GM04504 (cell line): ENCODE measurements at places on chromosomes 3 and 15.

GRCh38 chr3:184440151-184440550, 60.3 kb downstream of the CHRD start:
- no peak for DNase-seq

DNA sequence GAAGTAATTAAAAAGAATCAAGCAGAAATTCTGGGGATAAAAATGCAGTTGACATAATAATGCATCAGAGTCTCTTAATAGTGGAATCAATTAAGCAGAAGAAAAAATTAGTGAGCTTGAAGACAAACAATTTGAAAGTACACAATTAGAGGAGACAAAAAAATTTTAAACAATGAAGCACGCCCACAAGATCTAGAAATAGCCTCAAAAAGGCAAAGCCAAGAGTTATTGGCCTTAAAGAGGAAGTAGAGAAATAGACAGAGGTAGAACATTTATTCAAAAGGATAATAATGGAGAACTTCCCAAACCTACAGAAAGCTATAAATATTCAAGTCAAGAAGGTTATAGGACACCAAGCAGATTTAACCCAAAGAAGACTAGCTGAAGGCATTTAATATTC, 113.3 kb downstream of the TBC1D2B start:
- no peak for DNase-seq

DNA sequence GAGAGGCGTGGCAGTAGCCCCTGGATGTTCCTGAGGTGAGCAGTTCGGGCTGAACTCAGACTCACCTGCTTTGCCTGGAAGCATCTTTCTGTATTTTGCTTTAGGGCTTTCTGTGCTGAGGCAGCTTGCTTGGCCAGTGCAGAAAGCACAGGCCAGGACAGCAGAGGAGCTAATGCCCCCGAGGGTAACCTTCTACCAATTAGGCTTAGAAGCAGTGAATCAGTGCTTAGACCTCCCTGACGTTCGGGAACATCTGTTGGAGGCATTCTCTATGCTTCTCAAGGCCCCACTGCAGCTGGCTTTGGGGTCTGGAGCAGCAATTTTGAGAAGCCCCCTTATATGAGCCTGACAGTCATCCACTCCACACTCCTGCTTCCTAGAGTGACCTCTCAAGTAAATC, 350.7 kb upstream of the PROK2 start:
- DNase-seq, result no peak

DNA sequence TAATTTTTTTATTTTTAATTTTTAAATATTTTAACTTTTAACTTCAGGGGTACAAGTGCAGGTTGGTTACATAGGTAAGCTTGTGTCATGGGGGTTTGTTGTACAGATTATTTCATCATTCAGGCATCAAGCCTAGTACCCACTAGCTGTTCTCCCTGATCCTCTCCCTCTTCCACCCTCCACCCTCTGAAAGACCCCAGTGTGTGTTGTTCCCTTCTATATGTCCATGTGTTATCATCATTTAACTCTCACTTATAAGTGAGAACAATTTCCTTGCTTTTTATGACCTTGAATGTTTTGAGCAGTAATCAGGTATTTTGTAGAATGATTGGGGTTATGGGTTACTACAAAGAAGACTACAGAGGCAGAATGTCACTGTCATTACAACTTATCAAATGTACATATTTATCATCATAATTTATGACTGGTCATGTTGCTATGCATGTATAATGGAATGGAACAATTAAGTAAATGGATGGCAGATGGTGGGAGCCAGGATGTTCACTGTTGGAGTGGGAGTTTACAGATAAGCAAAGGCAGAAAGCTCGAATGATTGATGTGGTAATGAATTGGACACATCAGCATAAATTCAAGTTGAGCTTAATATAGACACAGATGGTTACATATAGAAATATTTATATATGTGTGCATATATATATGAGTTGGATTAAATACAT, 563.8 kb upstream of the ROBO1 start:
- DNase-seq, result no peak

- no peak for DNase-seq
These were observed 77.0 kb downstream of the KLF13 start for GRCh38 chr15:31403606-31404005.

- no peak for DNase-seq
These were observed 143.0 kb upstream of the CTDSPL start for GRCh38 chr3:37718632-37719031.

- DNase-seq, result no peak
These were observed 26.2 kb upstream of the ZNF770 start for GRCh38 chr15:35014241-35014640.

DNA sequence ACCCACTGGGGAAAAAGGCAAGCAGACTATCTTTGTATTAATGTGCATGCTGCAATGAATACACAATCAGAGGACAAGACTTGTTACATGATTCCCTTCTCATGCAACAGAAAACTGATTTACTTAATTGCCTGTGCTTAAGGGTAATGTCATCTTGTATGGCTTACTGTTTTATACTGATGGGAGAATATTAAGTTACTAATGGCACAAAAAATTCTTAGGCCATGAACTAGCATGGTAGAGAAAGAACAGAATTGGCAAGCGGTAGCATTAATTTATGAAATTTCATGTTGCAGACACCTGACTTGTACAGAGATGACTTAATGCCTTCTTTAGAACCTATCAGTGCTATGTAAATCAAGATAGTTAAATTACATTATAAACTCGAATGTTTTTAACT, 282.3 kb downstream of the CNTN3 start:
- DNase-seq, result no peak

DNA sequence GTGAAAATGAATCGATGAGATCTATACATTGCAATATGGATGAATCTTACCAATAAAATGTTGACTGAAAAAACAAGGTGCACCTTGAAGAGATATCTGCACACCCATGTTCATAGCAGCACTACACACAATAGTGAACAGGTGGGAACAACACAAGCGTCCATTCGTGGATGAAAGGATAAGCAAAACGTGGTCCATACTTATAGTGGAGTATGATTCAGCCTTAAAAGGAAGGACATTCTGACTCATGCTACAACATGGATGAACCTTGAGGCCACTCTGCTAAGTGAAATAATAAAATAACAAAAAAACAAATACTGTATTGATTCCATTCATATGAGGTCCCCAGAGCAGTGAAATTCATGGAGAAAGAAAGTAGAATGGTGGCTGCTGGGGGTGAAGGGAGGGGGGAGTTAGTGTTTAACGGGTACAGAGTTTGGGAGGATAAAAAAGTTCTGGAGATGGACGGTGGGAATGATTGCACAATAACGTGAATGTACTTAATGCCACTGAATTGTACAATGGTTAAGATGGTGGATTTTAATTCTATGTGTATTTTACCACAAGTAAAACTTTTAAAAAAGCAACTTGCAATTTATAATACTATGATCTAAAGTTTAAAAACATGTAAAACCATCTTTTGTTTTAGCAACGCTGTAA, 35.6 kb downstream of the IQSEC1 start:
- no peak for DNase-seq

DNA sequence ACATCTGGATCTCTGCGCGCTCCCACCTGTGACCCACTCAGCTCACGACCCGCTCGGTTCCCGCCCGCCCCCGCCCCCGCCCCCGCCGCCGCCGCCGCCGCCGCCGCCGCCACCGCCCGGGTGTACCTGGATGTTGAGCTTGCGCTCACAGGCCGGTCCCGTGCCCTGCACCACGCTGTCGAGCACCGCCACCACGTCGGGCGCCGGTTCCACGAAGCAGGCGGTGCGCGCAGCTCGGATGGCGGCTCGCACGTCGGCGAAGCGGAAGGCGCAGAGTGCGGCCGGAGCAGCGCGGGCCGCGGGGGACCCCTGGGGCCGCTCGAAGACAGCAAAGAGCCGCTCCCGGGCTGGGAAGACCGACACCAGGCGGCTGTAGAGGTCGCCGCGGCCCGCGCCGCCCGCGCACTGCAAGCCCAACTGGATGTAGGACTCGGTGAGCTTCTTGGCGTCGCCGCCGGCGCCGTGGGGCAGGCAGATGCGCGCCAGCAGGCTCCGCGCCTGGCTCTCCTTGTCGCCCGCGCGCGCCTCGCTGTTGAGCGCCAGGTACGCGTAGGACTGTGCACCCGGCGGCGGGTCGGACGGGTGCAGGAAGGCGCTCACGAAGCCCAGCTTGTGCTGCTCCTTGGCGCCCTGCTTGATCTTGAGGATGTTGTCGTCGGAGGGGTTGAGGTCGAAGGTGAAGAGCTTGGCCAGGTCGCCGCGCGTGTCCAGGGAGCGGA, 1.1 kb downstream of the PLXND1 start:
- no peak for DNase-seq

DNA sequence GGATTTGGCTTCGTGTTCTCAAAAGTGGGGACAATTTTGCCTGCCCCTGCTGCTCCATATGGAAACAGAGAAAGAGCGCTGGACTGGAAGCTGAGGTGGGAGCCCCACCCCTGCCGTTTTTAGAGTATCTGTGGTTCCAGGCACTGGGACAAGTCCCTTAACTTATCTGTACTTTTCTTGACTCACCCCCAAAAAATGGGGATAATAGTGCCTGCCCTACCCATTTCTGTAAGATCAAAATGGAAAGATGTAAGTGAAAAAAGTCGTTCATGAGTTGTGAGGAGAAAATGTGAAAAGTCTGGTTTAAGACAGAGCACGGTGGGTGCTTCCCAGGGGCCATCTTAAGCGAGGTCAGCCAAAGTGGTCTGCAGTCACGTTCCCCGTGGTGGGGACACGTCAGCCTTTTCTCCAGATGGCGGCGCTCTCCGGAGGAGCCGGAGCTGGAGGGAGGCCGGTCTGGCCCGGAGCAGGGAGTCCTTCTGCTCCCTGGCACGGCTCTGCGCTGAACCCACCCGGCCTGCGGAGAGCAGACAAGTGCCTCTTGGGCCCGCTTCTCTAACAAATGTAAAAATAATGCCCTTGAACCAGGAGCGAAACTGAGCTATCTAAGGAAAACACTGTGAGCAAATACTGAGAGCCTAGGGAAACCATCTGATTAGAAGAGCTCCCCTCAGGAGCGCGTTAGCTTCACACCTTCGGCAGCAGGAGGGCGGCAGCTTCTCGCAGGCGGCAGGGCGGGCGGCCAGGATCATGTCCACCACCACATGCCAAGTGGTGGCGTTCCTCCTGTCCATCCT, at the start of gene CLDN18:
Gene CLDN18, plus strand, starts transcription at position 690 of the 797 bp plus-strand sequence. Its CDS starts 61 bp downstream, at position 751.
- no peak for DNase-seq

- no peak for DNase-seq
These were observed 162.7 kb downstream of the GMNC start for GRCh38 chr3:190699776-190700175.

GRCh38 chr3:72990701-72991395, 5.8 kb upstream of the PPP4R2 start:
- DNase-seq, result no peak

GRCh38 chr15:91983729-91984340, 130.3 kb downstream of the SLCO3A1 start:
- DNase-seq, result no peak

GRCh38 chr15:31489801-31490646, 163.4 kb downstream of the KLF13 start:
- DNase-seq, result no peak

DNA sequence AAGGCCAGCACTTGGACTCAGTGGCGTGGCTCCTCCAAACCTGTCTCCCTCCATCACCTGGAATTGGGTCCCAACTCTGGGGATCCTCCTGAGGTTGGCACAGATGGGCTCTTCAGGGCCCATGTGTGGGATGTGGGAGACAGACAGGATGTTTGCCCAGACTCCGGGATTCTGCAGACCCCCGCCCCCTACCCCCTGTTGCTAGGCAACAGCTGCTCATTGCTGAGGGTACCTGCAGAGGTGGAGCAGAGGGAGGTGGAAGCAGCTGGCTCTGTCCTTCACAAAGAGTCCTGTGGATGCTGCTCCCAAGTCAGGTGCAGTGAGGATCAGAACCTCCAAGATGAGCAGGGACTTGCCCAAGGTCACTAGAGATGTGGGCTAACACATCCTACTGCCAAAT, 40.0 kb upstream of the SLC6A1 start:
- no peak for DNase-seq

GRCh38 chr15:35170207-35170606, 85.1 kb upstream of the NANOGP8 start:
- no peak for DNase-seq

- no peak for DNase-seq
These were observed 184.8 kb upstream of the CHL1 start for GRCh38 chr3:11734-12133.

DNA sequence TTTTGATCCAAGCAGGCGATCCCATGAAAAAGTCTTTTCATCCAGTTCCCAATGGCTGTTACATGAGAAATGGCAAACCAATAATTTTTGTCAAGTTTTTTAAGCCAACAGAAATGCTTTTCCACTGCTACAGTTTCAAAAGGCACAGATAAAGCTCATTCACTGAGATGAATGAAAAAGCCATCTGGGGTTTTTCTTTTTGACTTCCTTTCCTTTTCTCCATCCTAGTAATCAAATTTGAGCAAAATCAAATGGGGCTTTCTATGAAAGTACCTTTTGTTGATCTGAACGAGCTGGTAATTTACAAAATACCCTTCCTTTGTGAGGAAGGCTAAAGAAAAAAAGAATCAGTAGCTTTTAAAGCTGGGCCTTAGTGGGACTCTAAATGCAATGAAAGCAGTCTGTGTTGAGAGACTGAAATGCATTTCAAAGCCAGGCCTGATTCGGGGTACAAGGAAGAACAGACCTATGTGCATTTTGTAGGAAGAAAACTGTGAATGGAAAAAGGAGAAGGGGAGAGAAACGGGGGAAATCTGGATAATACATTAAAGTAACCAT, 185.2 kb upstream of the DNAJC19 start:
- no peak for DNase-seq
